ENCODE measurements at places on chromosomes 7 and 10.

- DNase-seq = no peak
These were observed 22.5 kb downstream of the EPHB4 start for GRCh38 chr7:100804681-100805431.

GRCh38 chr10:103751667-103752290, 103.6 kb downstream of the SH3PXD2A start:
- no peak for DNase-seq

- DNase-seq = no peak
These were observed 59.4 kb upstream of the ASAH2 start for GRCh38 chr10:50310560-50311174.

- no peak for DNase-seq
These were observed at the start of gene GIMAP2 for GRCh38 chr7:150685219-150686029. GIMAP2 (plus strand) TSS chr7:150685706; CDS start chr7:150687060, 1,354 bp downstream.

DNA sequence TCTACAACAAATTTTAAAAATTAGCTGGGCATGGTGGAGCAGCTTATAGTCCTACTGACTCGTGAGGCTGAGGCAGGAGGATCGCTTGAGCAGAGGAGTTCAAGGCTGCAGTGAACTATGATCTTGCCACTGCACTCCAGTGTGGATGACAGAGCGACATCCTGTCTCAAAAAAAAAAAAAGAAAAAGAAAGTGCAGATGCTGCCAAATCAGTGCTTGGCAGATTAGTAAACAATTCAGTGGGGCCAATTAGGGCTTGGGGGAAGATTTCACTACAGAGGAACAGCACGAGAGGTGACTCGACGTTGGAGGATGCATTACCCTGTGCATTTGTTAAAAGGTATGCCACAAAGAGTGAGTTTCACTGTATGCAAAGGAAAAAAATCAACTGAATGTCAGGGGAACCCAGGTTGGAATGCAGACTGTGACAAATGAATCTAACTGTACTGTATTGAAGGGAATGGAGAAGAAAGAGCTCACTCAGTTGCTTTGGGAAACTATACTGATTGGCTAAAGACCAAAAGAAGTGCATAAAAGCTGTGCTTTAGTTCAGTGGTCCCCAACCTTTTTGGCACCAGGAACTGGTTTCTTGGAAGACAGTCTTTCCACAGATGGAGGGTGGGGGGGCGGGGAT, 31.6 kb downstream of the GARIN1A start:
- DNase-seq = no peak

GRCh38 chr7:1136841-1137516, 23.0 kb downstream of the ZFAND2A start:
- DNase-seq = no peak

DNA sequence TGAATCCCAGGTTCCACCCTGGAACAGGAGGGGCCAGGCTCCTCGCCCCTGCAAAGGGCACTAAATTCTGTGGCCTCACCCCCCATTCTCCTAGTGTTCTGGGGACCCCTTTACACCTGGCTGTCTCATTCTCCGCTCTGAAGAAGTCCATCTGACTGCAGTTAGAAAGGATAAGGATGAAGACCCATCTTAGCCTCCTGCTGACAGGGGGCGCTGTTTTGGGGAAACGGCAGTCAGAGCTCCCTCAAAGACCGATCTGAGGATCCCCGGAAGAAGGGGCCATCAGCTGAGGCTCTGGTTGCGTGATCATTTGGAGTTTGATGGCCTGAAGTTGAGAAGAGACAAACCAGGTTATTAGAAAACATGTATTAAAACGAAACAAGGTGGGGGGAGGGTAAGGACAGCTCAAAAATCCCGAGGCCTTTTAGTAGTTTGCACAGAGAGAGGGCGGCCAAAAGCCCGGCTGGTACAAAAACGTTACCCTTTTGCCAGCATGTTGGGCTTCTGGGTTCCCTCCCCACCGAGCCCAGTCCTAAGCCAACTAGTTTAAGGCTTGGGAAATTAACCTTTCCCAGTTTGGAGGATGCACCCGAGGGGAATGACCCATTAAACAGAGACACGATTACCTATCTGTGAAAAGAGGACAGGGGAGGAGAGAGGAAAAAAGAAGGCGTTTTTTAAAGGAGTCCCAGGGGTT, 102.8 kb downstream of the CHN2 start:
- no peak for DNase-seq

GRCh38 chr7:151435103-151435916, 4.6 kb downstream of the CRYGN start:
- no peak for DNase-seq

DNA sequence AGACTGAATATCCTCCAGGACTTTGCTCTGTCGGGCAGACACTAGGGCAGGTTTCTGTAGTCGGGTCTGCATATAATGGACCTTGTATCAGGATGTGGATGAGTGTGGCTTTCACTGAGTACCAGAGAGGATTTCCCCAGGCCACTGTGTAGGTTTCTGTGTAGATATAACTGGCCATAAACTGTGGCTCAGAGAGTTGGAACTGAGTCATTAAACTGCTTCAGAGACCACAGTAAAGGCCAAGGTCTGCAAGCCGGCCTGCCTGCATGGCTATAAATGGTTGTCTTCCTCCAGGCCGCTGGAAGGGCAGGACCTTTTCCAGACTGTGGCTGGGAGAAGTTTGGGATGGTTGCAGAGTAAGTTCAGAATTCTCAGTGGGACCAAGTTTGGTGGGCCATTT, 16.9 kb downstream of the ZNF92 start:
- no peak for DNase-seq

DNA sequence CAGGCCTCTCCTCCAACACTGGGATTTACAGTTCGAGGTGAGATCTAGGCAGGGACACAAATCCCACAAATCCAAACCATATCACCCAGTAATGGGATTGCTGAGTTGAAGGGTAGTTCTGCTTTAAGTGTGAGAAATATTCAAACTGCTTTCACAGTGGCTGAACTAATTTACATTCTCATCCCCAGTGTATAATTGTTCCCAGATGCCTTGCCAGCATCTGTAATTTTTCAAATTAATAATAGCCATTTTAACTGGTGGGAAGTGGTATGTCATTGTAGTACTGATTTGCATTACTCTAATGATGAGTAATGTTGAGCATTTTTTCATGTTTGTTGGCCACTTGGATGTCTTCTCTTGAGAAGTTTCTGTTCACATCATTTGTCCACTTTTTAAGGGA, 592.8 kb upstream of the GRM3 start:
- no peak for DNase-seq

DNA sequence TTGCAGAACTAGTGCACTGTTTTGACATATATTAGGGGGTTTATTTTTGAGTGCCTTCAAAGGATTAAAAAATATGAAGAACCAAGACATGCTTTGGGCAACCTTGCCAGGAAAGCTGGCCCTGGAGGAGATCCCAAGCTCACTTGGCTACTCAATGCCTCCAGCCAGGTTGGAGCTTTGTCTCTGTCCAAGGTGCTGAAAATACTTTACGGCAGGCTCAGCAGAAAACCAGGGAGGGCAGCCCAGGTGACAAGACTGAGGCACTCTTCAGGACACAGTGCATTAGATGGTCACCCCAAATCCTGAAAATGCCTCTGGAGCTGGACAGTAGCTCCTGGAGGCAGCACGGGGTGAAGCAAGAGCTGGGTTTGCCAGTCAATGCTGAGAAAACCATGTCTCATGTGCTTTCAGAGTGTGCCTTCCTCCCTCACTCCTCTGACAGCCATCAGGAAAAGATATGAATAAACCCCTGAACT, 5.8 kb upstream of the KCNH2 start:
- DNase-seq = no peak

DNA sequence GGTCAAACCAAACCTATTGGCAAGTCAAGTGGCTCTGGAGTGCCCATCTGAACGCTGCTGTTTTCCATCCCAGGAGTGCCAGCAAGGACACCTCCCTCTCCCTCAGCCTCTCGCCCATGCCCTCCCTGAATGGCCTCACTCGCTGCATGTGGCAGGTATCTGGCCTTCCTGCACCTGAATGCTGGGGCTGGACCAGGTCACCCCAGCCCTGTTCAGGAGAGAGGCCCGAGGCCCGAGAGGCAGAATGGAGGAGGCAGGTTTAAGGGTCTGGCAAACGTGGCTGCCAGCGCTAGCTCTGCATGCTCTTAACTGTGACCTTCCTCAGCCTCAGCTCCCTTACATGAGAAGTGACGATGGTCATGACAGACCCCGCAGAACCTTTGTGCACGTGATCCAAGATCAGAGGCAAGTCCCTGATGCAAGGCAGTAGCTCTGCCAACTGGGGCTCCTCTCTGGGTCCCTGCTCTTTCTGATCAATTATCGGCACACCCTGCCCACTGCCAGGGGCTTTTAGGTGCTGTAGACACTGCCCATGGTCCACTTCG, 295.7 kb upstream of the ZMIZ1 start:
- DNase-seq = no peak

DNA sequence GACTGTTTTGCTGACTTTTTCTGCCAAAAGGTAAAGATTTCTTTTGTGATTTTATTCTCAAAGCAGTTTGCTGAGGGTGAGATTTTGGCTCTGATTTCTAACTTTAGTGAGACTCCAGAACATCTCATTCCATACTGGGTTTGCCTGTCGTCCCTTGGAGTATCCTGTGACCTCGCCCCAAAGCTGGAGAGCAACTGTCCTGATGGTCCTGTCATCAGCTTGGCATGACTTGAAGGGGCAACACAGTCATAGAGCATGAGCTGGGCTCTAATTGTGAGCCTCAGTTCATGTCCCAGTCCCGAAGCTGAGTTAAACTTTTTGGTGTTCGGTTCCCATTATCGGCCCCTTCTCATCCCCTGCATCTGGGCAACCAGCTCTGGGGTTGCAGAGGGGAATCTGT, 23.4 kb downstream of the C10orf90 start:
- DNase-seq = no peak

DNA sequence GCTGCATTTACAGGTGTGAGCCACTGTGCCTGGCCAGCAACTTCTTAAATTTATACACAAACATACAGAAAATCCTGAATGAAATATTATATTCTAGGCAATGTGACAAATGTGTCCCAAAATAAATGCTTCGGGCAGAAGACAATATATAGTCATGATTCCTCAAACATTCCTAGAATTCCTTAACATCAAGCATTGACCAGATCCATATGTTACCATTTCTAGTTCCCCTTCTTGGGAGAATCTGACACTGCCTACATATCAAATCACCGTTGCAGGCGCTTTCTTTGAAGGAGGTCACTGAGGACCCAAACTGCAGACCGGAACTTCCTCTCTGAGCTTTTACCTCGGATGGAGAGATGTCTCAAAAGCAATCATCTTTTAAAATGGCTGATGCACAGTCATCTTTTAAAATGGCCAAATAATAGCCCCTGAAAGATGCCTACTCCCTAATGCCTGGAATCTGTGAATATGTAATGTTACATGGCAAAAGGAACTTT, 323.5 kb downstream of the PHF14 start:
- no peak for DNase-seq

DNA sequence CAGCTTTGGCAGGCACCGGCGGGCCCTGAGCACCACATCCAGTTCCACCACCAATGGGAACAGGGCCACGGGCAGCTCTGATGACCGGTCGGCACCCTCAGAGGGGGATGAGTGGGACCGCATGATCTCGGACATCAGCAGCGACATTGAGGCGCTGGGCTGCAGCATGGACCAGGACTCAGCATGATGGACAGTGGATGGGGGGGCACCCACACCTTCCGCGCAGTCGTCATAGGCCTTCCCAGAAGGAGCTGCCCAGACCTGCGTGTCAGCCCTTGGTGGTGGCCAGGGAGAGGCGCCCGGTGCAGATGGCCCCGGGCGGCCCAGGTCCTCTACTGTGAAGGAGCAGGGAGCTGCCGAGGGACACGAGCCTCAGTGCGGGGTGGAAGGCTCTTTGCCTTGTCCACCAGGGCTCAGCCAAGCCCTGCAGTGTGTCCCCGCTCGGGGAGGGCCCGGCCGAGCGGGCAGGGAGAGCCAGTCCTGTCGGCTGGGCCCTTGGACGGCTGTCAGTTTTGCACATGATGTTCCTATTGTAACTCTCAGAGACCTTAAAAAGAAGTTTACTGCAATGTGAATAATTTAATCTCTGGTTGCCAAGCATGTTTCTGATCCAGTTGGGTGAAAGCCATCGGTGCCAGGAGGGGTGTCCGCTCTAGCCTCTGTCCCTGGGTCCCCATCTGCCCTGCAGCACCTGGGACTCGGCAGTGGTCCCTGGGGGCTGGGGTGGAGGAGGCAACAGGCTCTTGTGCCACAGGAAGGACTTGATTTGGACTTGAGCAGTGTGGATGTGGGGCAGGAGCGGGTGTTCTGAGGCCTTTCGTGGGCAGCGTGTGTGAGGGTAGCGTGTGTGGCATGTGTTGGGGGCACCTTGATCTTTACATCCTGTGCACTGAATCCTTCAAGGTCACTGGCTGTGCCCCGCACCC, 12.6 kb downstream of the NACAD start:
- no peak for DNase-seq

Measured in NCI-H2171 (cell line).